ENCODE measurements at places on chromosomes 4 and X.

DNA sequence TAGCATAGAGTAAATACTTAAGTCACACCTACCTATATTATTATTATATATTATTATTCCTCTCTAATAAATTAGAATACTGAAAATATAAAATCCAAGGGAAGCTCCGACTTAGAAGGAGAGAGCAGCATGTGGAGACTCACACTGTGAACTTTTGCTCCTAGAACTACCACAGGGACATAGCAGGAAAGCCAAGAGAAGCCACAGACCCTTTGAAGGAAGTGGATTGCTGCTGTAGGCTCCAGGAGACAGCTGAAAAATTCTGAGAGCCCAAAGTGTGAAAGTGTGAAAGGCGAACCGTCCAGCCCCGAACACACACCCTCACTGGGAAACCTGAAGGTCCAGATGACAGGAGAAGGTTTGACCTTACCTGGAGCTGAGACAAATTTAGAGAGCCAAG is 177.0 kb downstream of the FAM13A start:
- DNase-seq, result no peak

DNA sequence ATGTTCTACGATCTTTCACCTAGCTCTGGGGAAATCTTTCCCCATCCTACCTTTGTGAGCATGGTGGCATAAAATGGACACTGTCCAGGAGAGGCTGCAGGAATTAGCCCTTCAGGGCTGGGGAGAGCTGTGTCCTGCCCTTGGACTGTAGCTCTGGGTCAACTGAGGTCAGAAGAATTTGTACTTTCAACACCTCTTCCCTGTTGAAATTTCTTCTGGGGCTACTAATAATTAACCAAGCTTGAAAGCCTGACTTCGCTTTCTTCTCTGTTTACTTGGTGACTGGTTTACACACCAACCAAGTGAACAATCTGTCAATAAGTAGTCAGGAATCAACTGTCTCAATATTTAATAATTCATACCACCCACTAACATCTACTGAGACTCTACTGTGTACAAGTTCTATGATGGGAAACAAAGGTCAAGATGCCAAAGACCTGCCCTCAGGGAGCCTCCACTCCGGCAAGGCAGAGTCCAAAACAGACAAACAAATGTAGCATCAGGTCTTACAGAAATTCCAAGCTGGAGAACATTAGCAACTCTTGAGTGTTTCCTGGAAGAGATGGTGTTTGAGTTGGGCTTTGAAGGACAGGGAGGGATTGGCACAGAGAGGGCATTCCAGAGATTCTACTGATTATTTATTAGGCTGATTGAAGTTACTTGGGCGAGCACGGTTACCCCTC is 113.1 kb downstream of the ENPP6 start:
- DNase-seq, result no peak

GRCh38 chr4:6555519-6555918 is 19.5 kb upstream of the MAN2B2 start:
- no peak for DNase-seq

DNA sequence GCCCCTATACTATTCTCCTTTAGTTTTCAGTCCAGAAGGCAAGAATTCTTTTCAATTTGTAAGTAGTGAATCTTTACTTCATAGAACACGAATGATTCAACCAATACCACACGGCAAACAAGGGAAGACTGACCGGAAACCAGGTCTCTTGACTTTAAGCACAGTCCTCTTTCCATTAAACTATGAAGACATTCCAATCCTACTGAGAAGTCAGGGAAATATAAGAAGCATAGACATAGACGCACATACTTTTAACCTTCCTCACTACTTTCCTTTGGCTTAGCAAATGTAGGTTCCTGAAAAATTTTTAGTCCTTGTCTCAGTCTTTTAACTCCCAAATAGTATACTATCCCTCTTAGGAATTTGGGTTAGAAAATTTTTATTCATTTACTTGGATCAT is 9.1 kb downstream of the CHRDL1 start:
- no peak for DNase-seq

DNA sequence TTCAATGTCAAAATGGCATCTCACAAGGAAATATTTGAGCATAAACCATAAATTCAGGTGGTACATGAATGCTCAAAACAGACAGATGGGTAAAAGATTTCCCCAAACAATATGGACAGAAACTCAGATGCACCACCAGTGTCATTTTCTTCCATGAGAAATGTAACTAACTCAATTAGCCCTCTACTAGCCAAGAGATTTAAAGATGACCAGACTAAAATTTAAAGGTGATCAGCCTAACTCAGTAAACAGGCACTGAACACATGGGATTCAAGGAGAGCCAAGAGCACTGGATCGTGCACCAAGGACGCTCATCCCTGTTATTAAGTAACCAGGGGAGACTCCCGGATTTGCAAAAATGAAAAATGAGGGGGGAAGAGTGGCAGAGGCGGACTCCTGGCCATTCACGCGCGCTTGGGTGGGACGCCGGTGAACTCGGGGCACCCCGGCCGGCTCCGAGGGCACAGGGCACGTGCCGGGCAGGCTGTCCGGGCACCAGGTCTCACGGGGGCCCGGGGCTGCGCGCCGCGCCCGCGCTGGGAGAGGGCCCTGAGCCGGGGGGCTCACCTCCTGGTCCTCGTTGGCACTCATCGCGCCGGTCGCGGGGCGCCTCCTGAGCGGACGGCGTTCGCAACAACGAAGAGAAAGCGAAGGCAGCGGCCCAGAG is 490 bp downstream of the RWDD4 start:
- no peak for DNase-seq

DNA sequence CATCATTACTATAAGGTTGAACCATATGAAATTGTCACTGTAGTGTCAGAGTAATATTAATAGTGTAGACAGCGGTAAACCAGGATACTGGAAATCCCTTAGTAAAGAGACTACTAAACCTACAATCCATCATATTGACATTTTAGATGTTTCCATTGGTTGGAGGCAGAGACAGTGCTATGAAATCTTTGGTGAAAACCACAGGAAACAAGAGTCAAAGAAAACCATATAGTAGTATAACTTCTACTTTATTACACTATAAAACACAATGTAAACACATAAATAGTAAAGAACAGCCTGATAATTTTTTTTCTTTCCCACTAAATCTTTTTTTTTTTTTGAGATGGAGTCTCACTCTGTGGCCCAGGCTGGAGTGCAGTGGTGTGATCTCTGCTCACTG is 15.9 kb downstream of the RELL1 start:
- DNase-seq, result no peak

DNA sequence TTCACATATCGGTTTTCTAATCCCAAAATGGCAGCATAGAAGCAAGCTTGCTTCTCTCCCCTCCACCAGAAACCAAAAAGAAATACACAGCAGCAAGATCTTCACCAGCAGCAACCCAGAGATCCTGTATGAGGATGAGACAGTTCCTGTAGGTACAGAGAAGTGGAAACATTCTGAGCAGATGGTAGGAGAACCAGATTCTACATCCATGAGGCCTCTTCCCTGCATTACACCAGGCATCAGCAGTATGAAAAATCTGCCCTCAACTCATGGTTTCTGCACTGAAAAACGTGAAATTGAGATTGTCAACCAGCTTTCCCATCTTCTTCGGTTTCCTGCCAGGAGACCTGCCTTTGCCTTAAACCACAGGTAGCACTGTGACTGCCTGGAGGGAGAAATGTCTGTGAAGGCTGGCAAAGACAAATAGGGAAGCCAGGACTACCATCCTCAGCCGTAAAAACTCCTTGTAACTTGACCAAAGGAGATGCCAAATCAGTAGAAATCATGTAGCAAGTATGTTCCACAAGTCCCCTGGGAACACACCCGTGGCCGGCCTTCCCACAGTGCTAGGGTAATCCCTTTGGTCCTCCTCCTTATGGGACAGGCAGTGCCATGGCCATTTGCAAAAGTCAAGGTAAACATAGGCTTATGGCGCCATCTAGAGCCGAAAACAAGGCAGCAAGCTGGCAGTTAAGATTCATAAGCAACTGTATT is 24.0 kb upstream of the MTHFD2L start:
- no peak for DNase-seq

GRCh38 chrX:13750204-13750603 is 15.7 kb downstream of the OFD1 start:
- DNase-seq, result no peak

DNA sequence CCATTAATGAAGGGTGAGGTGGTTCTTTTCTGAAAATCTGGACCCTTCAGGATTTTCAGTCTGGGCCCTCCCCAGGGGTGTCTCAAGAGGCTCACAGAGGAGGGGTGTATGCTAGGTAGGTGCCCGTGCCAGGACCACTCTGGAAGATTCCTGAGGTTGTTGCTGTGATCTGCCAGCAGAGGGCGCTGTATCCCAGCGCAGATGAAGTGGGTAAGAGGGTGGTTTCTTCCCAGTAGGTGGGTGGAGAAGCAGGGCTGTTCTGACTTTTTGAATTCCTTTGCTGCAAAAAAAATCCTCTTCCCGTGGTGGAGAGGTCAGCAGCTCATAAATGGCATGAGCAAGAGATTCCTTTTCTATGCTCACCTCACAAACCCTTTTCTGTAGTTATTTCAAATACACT is 51.1 kb downstream of the SCML1 start:
- no peak for DNase-seq

- DNase-seq, result no peak
Observed at GRCh38 chr4:184821242-184821641, 4.5 kb downstream of the ACSL1 start.

- no peak for DNase-seq
Observed at GRCh38 chrX:150680974-150681373, 12.2 kb upstream of the MTMR1 start.

GRCh38 chr4:55574252-55574651 is 17.8 kb downstream of the PDCL2 start:
- DNase-seq, result no peak

GRCh38 chrX:154308108-154308946 is 12.7 kb downstream of the TKTL1 start:
- DNase-seq, result peak; percentile 54

- DNase-seq, result no peak
Observed at GRCh38 chr4:58961925-58962324, 1851.7 kb upstream of the IGFBP7 start.

GRCh38 chr4:77496457-77496856 is 109.2 kb upstream of the CXCL13 start:
- no peak for DNase-seq

- DNase-seq, result no peak
Observed at GRCh38 chr4:44632089-44632488, 19.3 kb downstream of the YIPF7 start.

GRCh38 chr4:120977435-120977997 is 55.0 kb upstream of the PRDM5 start:
- no peak for DNase-seq

GRCh38 chrX:121641560-121641959 is 594.1 kb downstream of the GLUD2 start:
- DNase-seq, result no peak

DNA sequence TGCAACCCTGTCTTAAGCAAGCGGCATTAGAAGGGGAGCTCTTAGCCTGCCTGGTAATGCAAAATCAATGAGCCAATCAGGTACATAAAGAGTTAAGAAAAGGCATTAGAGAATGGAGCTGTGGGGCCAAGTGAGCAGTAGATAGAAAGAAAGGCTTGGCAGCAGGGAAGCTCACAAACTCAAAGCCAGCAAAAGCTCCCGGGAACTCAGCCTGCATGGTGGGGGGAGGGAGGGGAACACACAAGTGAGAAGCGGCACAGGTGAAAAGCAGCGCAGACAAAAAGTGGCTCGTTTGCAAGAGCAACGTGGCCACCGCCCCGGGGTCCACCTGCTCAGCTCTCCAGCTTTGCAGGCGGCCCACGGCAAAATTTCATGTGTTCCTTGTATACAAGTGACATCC is 818.5 kb downstream of the FAM133A start:
- DNase-seq, result no peak

DNA sequence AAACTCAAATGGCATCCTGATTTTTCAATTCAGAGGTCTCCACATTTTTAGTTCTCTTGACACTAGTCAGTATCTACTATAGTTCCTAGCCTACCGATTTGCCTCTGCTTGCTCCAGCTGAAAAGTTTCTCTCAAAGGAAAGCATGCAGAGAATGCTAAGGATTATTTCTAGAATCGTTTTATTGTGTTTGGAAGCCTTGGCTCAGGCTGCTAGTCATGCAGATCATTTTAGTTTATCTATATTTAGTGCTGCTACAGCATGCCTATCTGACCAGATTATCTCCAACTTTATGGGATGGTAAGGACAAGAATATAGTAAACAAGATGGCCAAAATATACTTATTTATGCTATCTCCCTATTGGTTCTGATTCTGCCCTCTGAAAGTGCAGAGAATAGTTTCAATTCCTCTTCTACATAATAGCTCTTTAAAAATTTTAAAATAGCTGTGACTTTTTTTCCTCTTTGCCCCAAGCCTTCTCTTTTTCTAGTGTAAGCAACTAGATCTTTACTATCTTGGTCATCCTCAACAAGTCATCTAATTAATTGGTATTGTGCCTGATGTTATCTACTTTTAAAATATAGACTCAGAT is 15.7 kb upstream of the DRP2 start:
- no peak for DNase-seq

GRCh38 chrX:459611-460010 is 72.9 kb upstream of the PPP2R3B start:
- DNase-seq, result no peak

- DNase-seq, result no peak
Observed at GRCh38 chr4:121517241-121517640, 136.4 kb upstream of the QRFPR start.

DNA sequence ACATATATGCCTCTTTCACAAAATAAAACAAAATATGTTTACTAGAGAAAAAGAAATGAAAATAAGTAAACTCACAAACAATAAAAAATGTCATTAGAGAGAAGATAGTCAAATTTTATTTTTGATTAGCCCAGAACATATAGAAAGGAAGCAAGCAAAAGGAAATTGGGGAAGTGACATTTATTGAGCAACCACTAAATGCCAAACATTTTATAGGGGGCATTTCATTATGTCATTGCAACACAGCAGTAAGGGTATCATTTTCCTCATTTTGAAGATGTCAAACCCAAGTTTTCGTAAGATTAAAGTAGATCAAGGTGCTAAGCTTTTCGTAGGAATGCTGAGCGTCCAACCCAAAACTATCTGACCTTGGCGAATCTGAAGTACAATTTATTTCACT is 1331.5 kb upstream of the PABPC4L start:
- no peak for DNase-seq
